ENCODE measurements at places on chromosomes 5 and 9. TPM values are rescaled to one million over a fixed set of nuclear protein-coding genes. Genes with fewer than 3 reads are reported as not detected.

DNA sequence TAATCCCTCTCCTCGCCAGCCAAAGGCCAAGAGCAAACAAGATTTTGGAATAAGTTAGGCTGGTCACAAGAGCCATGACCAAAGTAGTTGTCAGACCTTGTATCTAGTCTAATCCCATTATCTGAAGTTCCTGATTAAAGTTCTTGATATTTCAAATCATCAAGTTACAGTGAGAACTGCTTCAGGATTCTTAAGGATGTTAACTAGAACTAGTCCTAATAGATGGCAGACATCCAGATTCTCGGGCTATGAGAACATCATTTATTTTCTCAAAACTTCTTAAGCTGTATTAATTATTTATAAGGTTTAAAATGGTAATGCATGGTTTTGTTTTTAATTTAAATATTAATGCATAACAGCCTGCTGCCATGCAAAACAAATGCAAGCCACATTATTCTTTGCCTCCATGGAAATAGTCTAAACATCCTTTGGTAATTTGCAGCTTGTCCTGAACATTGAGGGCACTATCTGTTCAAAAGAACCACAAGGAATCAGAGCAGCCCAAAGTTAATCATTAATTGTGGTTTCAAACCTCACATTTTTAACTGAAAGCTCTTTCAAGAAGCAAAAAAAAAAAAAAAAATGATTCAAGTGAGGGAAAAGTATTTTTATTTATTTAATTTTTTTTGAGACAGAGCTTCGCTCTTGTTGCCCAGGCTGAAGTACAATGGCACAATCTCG lies 95.1 kb downstream of the TTC39B start:
- H3K27me3 ChIP-seq, result no peaks in the 10 kb centered on the region
- DNase-seq, result no peak
- no peaks in the 10 kb centered on the region for H3K4me1 ChIP-seq
- no peak overlapping the region for H3K4me3 ChIP-seq
- H3K27ac ChIP-seq, result peak overlapping the region; percentile 41
- H3K36me3 ChIP-seq, result no peaks in the 10 kb centered on the region

- no peak overlapping the region for H3K27ac ChIP-seq
- no peaks in the 10 kb centered on the region for H3K36me3 ChIP-seq
- no peak overlapping the region for H3K4me3 ChIP-seq
- DNase-seq, result no peak
Measured at GRCh38 chr9:18233776-18234445, 240.0 kb upstream of the ADAMTSL1 start.

- no peaks in the 10 kb centered on the region for H3K27me3 ChIP-seq
- DNase-seq, result no peak
- no peak overlapping the region for H3K27ac ChIP-seq
- H3K36me3 ChIP-seq, result no peaks in the 10 kb centered on the region
- H3K4me1 ChIP-seq, result no peaks in the 10 kb centered on the region
Measured at GRCh38 chr5:53366245-53366644, 114.2 kb upstream of the FST start.

GRCh38 chr5:179803651-179804554 lies 2.8 kb downstream of the MGAT4B start:
- no peak overlapping the region for H3K27ac ChIP-seq
- peaks cover 48% of the 10 kb centered on the region for H3K4me1 ChIP-seq
- no peak overlapping the region for H3K4me3 ChIP-seq
- no peaks in the 10 kb centered on the region for H3K27me3 ChIP-seq

GRCh38 chr9:91150998-91151717 lies 210.6 kb downstream of the AUH start:
- H3K27me3 ChIP-seq, result no peaks in the 10 kb centered on the region
- no peaks in the 10 kb centered on the region for H3K36me3 ChIP-seq
- H3K4me3 ChIP-seq, result no peak overlapping the region
- no peak for DNase-seq
- no peaks in the 10 kb centered on the region for H3K4me1 ChIP-seq

- peaks cover under 1% of the 10 kb centered on the region for H3K4me1 ChIP-seq
- no peak overlapping the region for H3K4me3 ChIP-seq
- H3K27me3 ChIP-seq, result no peaks in the 10 kb centered on the region
- H3K27ac ChIP-seq, result no peak overlapping the region
- H3K36me3 ChIP-seq, result no peaks in the 10 kb centered on the region
- no peak for DNase-seq
Measured at GRCh38 chr9:137429546-137429890, 6.3 kb downstream of the NOXA1 start.

GRCh38 chr5:136276946-136277345 lies 84.0 kb upstream of the SMIM32 start:
- H3K27ac ChIP-seq, result no peak overlapping the region
- no peak overlapping the region for H3K4me3 ChIP-seq
- H3K27me3 ChIP-seq, result no peaks in the 10 kb centered on the region
- DNase-seq, result no peak

- H3K4me3 ChIP-seq, result no peak overlapping the region
- no peaks in the 10 kb centered on the region for H3K4me1 ChIP-seq
- H3K27me3 ChIP-seq, result no peaks in the 10 kb centered on the region
Measured at GRCh38 chr9:86322973-86323644, 31.1 kb downstream of the TUT7 start.

DNA sequence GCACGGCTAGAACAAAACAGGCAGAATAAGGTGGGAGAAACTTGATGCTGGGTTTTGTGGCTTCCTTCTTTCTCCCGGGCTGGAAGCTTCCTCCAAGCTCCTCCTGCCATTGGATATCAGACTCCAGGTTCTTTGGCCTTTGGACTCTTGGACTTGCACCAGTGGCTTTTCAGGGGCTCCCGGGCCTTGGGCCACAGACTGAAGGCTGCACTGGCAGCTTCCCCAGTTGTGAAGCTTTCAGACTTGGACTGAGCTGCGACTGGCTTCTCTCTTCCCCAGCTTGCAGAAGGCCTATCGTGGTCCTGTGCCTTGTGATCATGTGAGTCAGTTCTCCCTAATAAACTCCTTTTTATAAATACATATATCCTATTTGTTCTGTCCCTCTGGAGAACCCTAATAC lies 364.4 kb downstream of the DNAH5 start:
- H3K4me3 ChIP-seq, result no peak overlapping the region
- no peak for DNase-seq
- H3K27me3 ChIP-seq, result no peaks in the 10 kb centered on the region
- no peak overlapping the region for H3K27ac ChIP-seq
- no peaks in the 10 kb centered on the region for H3K4me1 ChIP-seq
- H3K36me3 ChIP-seq, result no peaks in the 10 kb centered on the region

- H3K36me3 ChIP-seq, result peaks cover 11% of the 10 kb centered on the region
- DNase-seq, result no peak
- H3K27me3 ChIP-seq, result no peaks in the 10 kb centered on the region
- H3K27ac ChIP-seq, result no peak overlapping the region
Measured at GRCh38 chr9:75117564-75117963, 29.2 kb downstream of the OSTF1 start.

DNA sequence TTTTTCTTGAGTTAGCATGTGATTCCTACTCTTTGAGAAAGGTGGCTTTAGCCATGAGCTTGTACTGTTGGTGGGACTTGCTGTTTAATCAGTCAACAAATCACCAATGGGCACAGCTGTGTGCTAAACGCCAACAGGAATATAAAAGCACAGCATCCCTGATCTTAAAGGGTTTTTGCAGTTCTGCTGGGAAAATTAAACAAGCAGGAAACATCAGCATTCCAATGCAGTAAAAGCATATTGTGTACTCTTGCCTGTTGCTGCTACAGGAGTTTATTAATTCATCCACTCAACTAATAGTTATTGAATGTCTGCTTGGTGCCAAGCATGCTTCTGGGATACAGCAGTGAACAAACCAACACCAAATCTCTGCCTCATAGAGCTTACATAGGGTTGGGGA lies 27.4 kb upstream of the F2RL1 start:
- H3K4me1 ChIP-seq, result no peaks in the 10 kb centered on the region
- peak overlapping the region; percentile 61 for H3K27ac ChIP-seq
- DNase-seq, result no peak
- H3K27me3 ChIP-seq, result no peaks in the 10 kb centered on the region
- no peak overlapping the region for H3K4me3 ChIP-seq

- H3K4me1 ChIP-seq, result no peaks in the 10 kb centered on the region
- H3K27me3 ChIP-seq, result no peaks in the 10 kb centered on the region
- no peak for DNase-seq
- H3K4me3 ChIP-seq, result no peak overlapping the region
Measured at GRCh38 chr9:105257809-105258208, 13.4 kb downstream of the SLC44A1 start.

GRCh38 chr5:132136906-132137305 lies 63.3 kb downstream of the CSF2 start:
- no peaks in the 10 kb centered on the region for H3K36me3 ChIP-seq
- DNase-seq, result no peak
- H3K27ac ChIP-seq, result no peak overlapping the region

DNA sequence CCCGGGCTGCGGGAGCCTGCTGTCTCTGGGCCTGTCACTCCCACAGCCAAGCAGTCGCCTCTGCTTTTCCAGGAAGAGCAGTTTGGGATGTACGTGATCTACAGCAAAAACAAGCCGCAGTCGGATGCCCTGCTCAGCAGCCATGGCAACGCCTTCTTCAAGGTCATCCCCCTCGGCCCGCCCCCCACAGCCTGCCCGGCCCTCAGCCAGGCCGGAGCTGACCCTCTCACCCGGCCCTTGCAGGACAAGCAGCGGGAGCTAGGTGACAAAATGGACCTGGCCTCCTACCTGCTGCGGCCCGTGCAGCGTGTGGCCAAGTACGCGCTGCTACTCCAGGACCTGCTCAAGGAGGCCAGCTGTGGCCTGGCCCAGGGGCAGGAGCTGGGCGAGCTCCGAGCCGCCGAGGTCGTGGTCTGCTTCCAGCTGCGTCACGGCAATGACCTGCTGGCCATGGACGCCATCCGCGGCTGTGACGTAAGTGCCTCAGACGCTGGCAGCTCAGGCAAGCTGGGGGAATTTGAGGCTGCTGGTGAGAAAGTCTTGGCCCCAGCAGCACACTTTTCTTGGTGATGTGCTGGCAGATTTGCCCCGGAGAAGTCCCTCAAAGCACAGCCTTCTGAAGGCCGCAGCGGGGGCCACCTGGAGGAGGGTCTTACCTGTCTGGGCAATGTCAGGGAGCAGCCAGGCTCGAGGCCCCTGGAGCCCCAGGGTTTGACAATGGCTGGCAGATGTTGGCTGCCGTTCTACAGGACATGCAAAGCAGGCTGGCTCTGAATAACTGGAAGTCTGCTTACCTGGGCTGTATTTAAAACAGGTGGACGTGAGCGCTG lies 20.1 kb upstream of the LRRC14B start:
- peaks cover 16% of the 10 kb centered on the region for H3K4me1 ChIP-seq
- H3K36me3 ChIP-seq, result no peaks in the 10 kb centered on the region
- no peak for DNase-seq
- no peak overlapping the region for H3K4me3 ChIP-seq
- no peak overlapping the region for H3K27ac ChIP-seq

Gene OLFM1
- total RNA-seq, result 9.7 TPM

Gene S100Z
- not detected for total RNA-seq

Gene NMUR2
- total RNA-seq, result not detected

Data from right atrium auricular region (tissue), 2 donors.